ENCODE measurements at places on chromosomes 12 and 14. TPM values are rescaled to one million over a fixed set of nuclear protein-coding genes. Genes with fewer than 3 reads are reported as not detected.

CCDC177 gene
- not detected for total RNA-seq

SSPN gene
- 4.6 TPM for total RNA-seq

- no peak for DNase-seq
Measured at GRCh38 chr14:86527312-86527711, 997.4 kb downstream of the FLRT2 start.

NELL2 gene
- 0.10 TPM for total RNA-seq

TDRD9 gene
- total RNA-seq: 3.1 TPM

RERGL gene
- total RNA-seq: not detected

TAS2R43 gene
- total RNA-seq: 1.7 TPM

DNA sequence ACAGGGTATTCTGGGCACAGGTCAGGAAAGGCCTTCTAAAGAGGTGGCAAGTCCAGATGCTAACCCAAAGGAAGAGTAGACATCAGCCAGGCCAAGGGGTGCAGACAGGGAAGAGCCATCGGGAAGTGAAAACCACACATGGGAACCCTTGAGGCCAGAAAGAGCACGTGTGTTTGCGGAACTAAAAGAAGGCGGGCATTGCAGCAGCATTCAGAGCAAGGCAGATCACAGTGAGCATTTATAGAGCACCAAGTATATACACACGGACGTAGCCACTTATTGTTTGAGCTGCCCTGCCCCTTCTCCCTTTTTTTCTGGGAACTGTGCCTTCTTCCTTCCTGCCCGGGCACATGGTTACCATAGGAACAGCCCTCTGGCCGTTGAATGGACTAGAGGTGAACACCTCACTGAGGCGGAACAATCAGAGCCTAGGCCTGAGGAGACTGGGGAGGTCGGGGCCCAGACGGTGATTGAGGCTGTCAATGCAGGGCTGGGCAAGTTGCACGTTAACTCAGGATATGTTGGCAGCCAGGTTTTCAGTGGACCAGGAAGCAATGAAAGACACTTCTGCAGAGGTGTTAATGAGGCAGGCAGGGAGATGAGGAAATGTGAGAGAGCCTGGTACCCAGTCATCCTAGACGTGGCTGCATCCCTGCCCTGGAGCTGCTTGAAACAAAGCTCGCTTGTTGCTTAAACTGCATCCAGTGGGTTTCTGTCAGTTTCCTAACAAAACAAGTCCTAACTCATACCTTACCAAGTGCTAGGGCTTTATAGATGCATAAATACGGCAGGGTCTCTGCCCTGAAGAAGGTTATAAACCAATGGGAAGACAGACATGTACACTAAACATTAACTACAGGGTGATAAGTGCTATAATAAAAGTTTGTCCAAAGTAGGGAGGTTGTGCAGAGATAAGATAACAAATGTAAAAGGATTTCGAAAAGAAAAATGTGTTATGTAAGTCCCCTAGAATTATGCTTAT is 34.2 kb downstream of the MOAP1 start:
- no peak for DNase-seq

SELPLG gene
- total RNA-seq: 1.8 TPM

DNA sequence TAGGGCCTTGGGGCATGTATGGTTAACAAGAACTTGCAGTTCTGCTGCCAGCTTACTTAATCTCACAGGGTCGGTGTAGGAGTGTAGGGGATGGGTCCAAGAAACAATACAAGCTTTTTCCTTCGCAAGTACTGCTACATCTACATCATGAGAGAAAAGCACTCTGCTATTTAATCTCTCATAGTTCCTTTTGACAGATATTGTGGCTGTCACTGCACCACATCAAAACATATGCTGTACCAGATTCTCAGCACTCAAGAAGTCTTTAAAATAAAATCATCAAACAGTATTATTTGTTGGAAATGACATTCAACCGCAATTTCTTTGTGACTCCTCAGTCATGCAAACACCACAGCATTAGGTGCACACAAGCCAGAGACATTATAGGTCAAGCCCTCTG is 215.5 kb upstream of the BMP4 start:
- no peak for DNase-seq

DNA sequence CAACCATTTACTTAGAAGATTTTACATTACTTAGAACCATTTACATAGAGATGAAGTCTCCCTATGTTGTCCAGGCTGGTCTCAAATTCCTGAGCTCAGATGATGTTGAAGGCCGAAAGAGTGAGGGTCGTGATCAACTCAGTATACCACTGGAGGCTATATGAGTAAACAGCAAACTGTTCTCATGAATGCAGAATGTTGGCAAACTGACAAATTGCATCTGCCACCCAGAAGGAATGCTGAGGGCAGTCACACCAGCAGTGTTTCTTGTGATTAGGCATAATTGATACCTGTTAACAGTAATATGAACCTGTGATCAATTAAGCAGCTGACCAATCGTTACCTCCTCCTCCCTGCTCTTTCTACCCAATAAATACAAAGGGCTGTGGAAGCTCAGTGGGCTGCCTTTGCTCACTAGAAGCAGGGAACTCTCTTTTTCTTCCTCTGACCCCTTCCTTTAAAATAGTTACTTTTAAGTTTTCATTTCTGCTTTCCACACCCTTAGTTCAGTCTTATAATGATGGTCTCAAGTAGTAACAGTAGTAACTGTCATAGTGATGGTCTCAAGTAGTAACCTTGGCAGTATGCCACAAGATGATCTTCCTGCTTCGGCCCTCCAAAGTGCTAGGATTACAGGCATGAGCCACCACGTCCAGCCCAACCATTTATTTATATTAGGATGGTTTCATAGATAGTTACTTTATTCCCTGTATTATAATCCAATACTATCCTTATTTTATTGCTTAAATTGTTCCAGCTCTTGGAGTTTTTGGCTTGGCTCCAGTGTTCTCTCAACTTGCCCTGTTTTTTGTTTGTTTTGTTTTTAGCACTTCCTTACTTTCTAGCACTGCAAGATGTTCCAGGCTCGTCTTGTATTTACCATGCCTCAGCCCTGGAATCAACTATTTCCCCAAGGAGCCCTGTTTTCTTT is 25.8 kb downstream of the LIMA1 start:
- DNase-seq: no peak

GRCh38 chr12:118188690-118189371 is 52.9 kb downstream of the PEBP1 start:
- DNase-seq: no peak

GRCh38 chr14:21525962-21526671 is at the start of gene SALL2:
SALL2 (minus strand) TSS chr14:21526346; CDS start chr14:21526127, 219 bp downstream.
- no peak for DNase-seq

TPH2 gene
- total RNA-seq: not detected

- DNase-seq: no peak
Measured at GRCh38 chr14:55038708-55039107, 11.7 kb downstream of the SOCS4 start.

DNA sequence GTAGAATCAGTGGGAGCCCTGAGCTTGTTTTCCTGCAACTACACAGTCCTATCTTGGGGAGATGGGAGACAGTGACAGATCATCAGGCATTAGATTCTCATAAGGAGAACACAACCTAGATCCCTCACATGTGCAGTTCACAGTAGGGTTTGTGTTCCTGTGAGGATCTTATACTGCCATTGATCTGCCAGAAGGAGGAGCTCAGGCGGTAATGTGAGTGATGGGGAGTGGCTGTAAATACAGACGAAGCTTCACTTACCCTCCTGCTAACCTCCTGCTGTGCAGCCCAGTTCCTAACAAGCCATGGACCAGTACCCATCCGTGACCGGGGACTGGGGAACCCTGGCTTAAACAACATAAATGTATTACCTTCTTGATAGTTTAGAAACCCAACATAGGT is 1034.1 kb downstream of the BCL11B start:
- DNase-seq: no peak

- no peak for DNase-seq
Measured at GRCh38 chr14:22598896-22599244, 770 bp downstream of the ABHD4 start.
